ENCODE measurements at places on chromosomes 1 and 21. TPM values are rescaled to one million over a fixed set of nuclear protein-coding genes. Genes with fewer than 3 reads are reported as not detected.

The SPRR2F gene
- total RNA-seq: not detected

The GPR37L1 gene
- not detected for total RNA-seq

The MRPL39 gene
- total RNA-seq: 71.7 TPM

The DCST2 gene
- total RNA-seq: 1.3 TPM

The RPAP2 gene
- total RNA-seq: 31.6 TPM

The UBE2U gene
- not detected for total RNA-seq

The CHIA gene
- total RNA-seq: not detected

The SPATA1 gene
- 3.8 TPM for total RNA-seq

The GJA5 gene
- not detected for total RNA-seq

The LCK gene
- total RNA-seq: 246 TPM

The KMO gene
- total RNA-seq: 0.26 TPM

The PTGER3 gene
- total RNA-seq: not detected

The POU3F1 gene
- total RNA-seq: 0.26 TPM

The TNFRSF4 gene
- total RNA-seq: 1,005 TPM

The CLEC20A gene
- not detected for total RNA-seq

The SLC26A9 gene
- not detected for total RNA-seq

The KCNK2 gene
- total RNA-seq: not detected

The CD5L gene
- total RNA-seq: not detected

The MMEL1 gene
- 1.2 TPM for total RNA-seq

Data from activated CD4-positive, alpha-beta memory T cell treated with anti-CD3 and anti-CD28 coated beads for 36 hours (primary cell).